ENCODE measurements at places on chromosomes 1 and 21.

DNA sequence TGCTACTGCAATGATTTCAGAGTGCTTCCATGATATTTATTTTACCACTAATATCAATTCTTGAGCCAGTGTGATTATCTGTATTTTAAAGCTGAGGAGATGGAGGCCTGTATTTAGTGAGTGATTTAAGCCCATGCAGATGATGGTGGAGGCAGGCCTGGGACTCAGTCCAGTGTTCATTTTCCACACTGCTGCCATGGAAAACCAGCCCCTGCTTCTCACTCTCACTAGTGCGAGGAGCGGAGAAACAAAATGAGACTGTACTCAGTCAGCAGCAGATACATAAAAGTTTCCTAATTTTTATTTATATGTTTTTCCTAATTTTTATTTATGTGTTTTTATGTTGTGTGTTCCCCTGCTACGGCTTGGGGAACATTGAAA lies 32.8 kb downstream of the LRRC8B start:
- DNase-seq = no peak

DNA sequence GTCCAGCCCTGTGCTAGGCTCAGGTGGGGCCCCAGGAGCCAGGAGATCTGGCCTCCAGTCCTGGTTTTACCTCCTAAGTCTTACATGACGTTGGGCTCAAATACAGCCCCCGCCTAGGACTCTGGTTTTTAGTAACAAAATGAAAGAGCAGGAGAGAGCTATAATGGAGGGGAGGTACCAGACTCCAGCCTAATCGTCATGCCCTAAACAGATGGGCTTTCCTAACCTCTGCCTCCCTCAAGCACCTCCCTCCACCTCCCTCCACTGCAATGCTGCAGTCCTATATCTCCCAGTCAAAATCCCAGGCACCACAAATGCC lies 28.6 kb downstream of the TTC39A start:
- no peak for DNase-seq

DNA sequence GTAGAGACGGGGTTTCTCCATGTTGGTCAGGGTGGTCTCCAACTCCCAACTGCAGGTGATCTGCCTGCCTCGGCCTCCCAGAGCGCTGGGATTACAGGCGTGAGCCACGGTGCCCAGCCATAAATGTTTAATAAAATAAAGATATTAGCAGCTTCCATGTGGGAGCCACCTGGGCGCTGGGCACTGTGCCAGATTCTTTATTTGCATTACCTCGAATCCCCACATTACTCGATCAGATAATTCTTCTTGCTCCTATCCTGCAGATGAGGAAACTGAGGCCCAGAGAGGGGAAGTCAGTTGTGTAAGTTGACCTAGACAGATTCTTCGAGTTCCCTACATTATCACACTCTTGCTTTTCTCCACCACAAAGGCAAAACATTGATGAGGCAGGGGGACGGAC lies 24.9 kb upstream of the TENT5B start:
- no peak for DNase-seq

DNA sequence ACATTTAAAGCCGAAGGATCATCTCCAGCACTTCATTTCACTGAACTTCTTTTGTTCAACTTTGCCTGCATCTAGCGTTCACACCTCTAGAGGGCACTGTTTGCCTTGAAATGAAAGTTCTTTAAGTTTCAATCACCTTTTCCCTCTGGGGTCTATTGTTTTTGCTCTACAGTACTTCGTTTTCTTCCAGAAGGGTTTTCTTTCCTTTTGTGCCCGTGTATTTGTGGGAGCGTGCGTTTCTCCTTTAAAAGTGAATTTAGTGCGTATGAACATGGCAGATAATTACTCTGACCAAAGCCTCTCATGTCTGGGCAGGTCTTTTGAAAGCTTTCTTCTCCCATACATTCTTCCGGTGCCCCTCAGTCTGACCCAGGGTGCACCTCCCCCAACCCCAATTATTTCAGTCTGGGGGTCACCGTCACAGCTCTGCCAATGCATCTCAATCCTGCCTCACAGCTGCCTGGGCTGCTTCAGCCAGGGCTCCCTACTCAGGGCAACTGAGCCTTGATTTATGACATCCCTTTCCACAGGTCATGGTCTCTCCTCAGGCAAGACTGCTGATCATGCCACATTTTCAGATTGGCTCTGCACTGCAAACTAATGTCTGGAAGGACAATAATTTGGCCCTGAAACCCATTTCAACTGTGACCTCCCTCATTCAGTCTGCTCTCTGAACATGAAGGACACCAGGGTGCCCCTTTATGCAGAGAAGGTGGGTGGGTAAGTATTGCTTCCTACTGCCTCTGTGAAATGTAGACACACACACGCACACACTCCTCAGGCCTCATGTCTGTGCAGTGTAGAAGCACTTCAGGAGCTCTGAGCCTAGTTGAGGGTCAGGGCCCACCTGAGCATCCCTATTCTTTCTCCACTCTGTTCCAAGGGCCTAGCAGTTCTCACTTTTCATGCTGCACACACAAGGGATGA lies 88.6 kb downstream of the NUF2 start:
- no peak for DNase-seq

DNA sequence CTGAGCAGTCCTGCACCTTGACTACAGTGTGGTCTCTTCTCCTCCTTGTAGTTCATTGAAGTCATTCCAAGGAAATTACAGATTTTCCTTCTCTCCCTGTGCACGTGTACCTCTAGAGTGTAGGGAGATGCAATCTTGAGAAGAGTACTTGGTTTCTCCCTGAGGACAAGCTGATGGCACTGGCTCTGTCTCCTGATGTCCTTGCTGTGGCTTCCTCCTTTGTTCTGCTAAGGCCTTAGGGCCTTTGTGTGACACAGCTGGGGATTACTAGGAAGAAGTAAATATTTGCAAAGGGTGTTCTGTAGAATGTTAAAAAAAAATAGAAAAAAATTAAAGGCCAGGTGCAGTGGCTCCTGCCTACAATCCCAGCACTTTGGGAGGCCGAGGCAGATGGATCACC lies 66.2 kb upstream of the APOBEC4 start:
- DNase-seq = no peak

- no peak for DNase-seq
These were observed 49.8 kb downstream of the KIRREL1 start for GRCh38 chr1:158043232-158043631.

DNA sequence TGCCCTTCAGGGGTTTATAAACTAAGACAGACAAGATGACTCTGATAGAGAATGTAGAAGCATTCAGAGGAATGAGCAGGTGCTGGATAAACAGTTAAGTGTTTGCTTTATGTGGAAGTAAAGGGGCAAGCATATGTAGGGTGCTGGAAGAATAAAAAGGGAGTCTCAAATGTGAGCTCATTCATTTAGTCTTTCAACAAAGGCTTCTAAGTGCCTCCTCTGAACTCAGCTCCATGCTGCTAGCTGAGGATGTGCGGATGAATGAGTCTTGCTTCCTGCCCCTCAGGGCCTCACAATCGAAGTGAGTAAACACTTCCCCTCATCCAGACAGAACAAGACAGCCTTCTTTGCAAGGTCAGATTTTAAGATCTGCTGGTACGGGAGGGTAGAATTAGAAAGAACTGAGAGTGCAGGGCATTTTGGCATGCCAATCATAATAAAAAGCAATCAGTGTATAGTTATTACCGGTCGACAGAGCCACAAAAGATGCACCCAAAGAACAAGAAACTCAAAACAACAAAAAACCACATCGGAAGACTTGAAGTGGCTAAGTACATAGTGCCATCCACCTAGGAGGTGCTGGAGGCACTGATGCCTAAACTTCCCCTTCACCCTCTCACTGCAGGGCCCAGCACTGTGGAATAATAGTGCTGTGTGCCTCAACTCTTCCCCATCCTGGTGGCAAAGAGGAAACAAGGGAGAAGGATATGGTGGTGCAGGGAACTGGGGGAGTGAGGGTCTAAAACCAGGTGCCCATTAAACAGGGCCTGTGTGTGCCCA lies 69.8 kb downstream of the TNR start:
- no peak for DNase-seq

GRCh38 chr1:198950036-198950435 lies 311.2 kb downstream of the PTPRC start:
- DNase-seq = no peak

GRCh38 chr1:5342172-5342571 lies 650.1 kb downstream of the NPHP4 start:
- no peak for DNase-seq

DNA sequence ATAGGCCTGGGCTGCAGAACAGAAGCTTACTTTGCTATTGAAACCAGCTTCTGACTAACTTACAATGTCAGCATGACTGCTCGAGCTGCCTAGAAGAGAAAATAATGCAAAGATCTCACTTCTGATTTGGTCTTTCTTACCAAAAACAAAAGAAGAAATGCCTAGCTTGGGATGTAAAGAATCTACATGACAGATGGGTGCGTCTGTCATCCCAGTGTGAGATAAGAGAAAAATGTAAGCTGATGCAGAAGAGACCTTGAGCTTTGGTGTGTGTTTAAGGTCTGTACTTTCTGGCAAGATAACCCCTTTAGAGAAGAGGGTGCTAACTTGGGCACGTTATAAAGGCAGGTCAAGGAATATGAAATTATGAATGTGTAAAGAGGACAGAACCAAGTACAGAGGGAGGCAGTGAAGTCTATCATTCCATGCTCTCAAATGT lies 3.6 kb downstream of the FAM20B start:
- no peak for DNase-seq

DNA sequence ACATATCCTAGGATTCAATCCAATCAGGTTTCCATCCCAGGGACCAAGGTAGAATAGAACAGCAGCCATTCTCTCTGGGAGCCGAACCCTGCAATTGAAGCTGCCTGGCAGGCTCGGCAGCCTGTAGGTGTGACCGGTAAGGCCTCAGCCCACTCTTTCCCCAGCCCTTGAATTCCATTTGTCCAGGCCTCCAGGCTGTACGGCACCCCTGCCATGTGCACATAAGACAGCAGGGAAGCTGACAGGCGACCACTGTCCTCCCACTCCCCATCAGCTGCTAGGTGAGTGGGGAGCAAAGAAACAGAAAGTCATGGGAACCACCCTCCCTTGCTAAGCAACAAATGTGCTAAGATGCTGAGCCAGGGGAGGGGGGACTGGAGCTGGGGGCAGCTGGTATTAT lies 23.0 kb downstream of the OPTC start:
- DNase-seq = no peak

DNA sequence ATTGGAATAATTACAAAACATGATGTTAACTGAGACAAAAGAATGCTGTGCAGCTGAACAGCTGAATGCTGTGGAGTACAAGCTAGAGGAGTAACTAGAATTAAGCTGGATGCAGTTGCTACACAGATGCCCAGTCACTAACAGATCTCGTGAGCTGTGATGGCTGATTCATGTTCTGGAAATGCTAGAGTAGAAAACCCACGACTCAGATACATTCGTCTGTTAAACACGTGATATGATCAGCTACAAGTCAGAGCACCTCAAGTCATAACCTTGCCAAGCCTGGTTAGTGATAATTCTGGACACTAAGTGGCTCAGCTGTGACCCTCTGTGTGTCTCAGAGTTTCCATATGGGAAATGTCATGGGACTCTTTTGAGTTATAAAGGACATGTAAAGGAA lies 89.7 kb upstream of the ESRRG start:
- DNase-seq = no peak

GRCh38 chr1:185017966-185018365 lies 27.4 kb upstream of the RNF2 start:
- no peak for DNase-seq

DNA sequence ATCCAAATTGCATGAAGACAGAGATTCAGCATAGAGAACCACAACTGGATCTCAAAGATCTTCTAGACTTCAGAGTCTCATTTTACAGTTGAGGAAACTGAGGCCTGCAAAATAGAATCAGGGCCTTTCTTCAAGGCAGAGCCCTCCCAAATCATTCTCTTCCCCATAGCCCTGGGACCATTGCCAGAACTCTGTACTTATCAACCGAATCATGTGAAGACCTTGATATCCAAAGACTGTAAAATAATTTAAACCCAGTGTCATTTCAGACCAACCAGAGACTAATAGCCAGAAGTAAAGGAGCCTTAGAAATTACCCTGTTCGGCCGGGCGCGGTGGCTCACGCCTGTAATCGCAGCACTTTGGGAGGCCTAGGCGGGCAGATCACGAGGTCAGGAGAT lies 90.1 kb downstream of the DTL start:
- no peak for DNase-seq

DNA sequence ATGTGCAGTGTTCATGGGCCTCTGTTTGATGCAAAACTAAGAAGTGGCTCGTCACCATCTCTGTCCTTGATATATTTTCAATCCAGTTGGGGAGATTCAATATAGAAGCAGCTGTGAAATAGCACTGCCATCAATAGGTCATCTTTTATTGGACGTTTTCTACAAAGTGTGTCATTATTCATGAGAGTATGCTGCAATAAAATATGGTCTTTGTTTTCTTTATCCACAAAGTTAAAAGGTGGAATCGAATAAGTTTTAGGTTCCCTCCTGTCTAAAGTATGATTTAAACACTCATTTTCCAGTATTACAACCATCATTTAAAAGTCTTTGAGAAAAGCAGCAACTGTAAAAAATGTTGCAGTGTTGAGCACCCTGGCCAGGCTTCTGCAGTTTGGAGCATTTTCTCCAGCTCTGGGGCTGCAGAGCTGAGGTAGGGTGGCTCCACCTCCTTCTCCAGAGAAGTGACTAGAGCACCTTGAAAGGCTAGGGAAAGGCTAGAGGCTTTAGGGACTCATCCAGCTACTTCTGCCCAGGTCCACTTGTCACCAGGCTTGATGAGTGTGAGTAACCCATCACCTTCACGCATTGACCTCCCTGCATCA lies 56.5 kb upstream of the DNAH14 start:
- DNase-seq = no peak
